ENCODE measurements at places on chromosomes 7 and 10.

DNA sequence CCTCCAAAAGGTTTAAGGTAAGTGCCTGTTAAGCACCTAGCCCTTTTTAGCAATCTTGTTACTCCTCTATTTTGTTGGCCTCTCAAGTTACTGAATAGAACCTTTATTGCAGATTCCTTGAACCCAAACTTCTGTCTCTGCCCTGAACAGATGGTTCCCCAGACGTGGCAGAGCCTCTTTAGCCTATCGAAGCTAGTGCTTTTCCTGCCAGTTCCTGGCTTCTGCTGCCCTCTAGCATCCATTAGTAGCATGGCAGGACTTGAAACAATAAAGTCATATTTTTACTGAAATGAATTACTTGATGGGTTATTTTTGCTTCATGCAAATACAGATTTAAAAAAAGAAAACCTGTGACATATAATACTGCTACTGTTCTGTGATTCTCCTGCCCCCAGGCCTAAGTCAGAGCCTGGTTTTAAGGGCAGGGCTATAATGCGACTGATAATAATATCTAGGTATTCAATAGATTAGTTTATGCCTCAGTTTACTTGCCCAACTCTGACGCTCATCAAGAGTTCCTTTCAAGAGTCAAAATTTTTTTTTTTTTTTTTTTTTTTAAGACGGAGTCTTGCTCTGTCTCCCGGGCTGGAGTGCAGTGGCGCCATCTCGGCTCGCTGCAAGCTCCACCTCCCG lies 84.3 kb upstream of the PHF14 start:
- DNase-seq = peak; percentile 20

DNA sequence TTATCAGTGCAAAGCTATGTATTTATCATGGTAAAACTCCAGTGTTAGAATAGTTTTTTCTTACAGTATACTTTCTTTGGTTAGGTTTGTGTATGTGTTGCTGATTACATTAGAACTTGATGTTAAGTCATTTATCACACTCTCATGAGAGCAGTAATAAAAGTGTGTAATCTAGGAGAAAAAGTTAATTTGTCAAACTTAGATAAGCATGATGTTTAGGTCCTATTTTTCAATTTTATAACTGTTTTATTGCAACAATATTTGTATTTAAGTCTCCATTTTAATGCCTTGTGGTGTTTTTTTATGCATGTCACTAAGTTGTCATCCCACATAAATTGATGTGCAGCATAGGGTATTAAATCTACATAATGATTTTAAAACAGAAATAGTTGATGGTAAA lies 28.8 kb upstream of the DNAH11 start:
- no peak for DNase-seq

DNA sequence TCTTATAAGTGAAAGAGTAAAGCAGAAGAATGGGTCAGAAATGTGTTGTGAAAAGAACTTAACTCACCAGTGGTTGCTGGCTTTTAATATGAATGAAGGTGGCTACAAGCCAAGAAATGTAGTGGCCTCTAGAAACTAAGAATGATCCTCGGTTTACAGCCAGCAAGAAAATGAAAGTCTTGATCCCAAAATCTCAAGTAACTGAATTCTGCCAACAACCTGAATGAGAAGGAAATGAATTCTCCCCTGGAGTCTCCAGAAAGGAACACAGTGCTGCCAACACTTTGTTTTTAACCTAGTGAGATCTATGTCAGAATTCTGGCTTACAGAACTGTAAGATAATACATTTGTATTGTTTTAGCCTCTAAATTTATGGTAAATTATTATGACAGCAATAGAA lies 193.0 kb downstream of the FZD1 start:
- DNase-seq = no peak

DNA sequence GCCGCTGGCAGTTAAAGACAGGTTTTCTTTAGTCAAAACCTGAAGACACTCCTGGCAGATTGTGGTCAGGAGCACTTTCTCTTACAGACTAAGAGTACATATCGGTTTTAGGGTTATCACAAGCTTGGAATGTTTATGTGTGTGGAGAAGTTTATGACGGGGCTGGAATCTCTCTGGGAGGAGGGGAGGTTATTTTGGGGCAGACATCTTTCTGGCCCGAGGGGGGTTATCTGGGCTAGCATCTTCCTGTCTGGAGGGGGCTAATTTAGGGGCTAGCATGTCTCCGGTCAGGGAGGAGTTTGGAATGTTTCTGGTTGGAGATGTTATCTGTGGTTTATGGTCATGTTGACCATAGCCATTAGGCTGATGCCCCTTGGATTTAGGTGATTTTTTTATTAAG lies 141.2 kb upstream of the KIF5B start:
- DNase-seq = no peak

DNA sequence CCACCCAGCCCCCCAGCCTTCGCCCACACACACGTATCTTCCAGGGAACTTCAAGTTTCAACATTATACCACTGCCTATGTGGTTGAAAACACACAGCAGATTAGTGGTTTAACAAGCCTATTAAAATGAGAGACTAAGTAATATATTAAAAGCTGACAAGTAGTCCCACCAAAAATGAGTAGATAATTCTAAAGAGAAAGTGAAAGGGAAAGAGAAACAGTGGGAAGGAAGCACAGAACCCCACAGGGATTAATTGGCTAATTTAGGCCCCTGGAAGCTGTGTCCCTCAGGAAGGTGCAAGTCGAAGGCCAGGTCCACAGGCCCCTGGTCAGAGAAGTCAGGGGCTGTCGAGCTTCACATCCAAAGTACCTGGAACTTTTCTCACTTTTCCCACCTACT lies 210.5 kb upstream of the YAE1 start:
- no peak for DNase-seq

- no peak for DNase-seq
These were observed 7.5 kb upstream of the CSGALNACT2 start for GRCh38 chr10:43130770-43131171.

DNA sequence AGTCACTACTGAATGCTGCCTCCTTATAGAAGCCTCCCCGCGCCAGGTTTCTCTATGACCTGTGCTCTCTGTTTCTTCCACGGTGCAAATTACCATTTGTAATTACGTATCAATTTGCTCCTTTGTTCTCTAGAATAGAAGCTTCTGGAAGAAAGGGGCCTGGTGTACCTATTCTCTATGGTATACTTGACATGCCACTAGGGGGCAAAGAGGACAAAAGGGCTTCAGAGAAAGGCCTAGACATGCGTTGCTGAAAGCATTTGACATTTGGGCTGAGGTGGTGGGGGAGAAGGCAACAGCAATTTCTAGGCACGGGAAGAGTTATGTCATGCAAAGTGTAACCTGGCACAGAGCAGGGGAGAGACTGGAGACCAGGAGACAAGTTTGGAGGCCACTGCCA lies 148.7 kb downstream of the WDR11 start:
- DNase-seq = no peak

DNA sequence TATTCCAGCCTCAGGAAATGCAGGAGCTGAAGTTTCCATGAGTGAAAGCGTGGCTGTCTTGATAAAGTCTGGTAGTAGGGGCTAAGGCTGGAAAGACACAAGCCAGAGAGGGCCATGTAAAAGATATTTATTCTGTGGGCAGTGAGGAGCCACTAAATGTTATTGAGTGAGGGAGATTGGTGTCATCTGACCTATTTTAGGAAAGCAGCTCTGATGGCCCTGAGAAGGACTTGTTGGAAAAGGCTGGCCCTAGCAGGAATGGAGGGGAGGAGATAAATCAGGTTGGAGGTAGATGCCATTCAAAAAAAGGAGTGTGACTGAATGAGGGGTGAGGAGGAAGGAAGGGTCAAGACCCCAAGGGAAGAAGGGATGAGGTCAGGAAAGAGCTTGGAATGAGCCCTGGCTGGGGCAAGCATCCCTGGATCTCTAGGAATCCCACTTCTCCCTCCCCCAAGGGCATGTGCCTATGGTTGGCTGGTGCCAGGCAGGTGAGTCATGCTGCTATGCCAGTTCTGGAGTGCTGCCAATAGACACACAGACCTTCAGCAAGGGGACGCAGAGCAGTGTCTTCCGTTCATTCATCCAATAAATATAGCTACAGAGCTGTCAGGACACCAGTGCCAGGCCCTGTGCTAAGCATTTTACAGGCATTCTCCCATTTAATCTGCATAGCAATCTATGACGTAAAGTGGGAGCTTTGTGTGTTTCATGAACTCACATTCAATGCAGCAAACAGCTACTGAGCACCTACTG lies 2.0 kb downstream of the ANKRD2 start:
- DNase-seq = no peak

DNA sequence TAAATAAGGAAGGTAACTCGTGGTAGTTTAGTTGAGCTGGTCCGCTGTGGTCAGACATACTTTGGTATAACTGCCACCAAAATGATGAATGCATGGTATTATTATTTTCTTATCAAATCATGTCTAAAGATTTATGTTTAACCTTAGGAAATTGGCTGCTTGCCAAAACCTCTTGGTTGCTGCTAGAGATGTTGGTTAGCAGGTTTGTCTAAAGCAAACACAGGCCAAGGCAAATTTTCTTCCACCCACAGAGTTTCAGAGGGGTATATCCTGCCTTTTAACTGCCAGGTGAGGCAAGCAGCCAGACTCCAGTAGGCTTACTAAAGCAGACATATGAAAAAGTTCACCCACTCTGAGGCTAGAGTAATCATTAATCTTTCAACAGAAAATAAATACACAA lies 101.4 kb downstream of the SEMA3E start:
- DNase-seq = no peak

- DNase-seq = no peak
These were observed 7.8 kb downstream of the RNF216 start for GRCh38 chr7:5773661-5774086.

GRCh38 chr10:12656518-12657142 lies 307.3 kb downstream of the CAMK1D start:
- DNase-seq = peak; percentile 40

- no peak for DNase-seq
These were observed 20.7 kb downstream of the LRRC4 start for GRCh38 chr7:128010391-128011127.

DNA sequence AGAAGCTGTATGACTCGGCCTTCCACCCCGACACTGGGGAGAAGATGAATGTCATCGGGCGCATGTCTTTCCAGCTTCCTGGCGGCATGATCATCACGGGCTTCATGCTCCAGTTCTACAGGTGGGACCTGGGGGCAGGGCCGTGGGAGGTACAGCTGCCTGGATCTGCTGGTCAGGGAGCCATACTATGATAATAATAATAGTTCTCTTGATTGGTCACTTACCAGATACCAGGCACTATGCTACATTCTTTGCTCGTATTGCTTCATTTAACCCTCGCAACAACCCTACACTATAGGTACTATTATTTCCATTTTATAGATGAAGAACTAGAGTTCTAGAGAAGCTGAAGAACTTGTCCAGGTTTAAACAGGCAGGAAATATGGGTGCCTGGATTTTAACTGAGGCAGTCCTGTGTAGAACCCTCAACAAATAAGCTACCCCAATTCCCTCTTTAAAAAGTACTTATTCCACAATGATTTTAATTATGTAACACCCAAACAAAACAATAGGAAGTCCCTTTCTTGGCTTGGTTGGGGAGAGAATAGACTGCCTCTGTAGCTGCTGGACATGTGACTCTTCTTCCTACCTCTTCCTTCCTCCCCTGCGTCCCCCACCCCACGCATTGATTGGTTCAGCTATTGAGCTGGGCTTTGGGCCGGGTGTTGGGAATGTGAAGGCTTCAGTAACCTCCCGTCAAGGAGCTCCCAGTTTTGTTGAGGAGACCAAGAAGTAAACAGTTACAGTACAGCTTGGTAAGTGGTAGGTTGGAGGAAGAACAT lies 12.8 kb downstream of the SFXN2 start:
- DNase-seq = no peak

DNA sequence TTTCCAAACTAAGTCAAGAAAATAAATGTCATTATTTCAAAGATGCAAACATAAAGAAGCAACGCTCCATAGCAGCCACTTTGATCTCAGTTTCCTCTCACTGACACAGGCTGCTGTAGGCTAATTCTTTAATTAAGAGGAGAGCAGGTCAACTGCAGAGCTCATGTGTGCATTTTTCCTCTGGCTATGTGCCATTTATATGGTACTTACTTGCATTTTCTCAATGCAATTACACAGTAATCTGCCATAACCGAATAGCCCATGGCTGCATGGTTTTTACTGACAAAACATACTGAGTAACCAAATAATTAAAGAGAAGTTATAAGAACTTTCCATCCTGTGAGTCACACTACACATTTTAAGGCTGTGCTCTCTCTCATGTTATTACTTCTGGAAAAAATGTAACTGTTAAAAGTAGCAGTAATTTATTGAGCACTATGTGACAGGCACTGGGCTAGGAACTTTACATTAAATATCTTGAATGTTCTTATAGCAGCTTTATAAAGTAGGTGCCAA lies 122.0 kb downstream of the ELAPOR2 start:
- DNase-seq = no peak

DNA sequence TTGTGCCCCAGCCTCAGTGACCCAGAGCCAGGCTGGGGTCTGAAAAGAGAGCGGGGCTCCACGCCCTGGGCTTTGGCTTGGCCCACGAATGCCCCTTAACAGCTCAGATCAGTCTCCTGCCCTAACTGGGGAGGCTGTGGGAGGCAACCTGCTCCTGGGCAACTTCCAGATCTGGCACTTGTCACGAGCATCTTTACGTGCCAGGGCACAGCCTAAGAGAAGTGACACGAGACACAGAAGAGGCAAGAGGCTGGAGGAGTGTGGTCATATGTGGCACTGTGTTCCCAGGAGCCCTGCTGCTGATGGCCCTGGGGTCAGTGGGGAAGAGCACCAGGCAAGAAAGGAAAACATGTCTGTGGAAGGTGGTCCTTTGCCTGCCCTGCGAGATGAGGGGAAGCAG lies 97.8 kb upstream of the BTBD16 start:
- DNase-seq = no peak

- no peak for DNase-seq
These were observed 174.1 kb downstream of the KCNMA1 start for GRCh38 chr10:77463499-77463898.

DNA sequence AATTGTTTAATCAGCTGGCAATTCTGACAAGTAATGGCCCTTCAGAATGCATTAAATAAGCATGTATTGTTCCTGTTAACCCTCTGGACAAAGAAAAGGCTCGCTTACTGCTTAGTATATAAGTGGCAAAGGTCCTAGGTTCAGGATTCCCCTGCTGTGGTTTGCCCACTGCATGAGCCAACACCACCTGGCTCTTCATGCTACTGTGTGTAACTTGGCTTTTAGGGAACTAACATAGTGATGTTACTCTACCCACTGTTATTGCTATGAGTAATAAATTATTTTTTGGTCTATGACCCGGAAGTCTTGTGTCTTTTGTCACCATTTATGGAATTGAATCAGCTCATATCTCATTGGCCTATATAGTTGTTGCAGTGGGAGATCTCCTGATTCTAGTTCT lies 791.7 kb upstream of the PHF14 start:
- no peak for DNase-seq

GRCh38 chr7:42869131-42870020 lies 42.5 kb downstream of the C7orf25 start:
- no peak for DNase-seq

Data from GM18507 (cell line).